ENCODE measurements at places on chromosomes 2 and 18.

GRCh38 chr2:22991844-22992243 is 393.1 kb upstream of the KLHL29 start:
- DNase-seq = no peak

GRCh38 chr2:66560683-66561082 is 125.8 kb downstream of the MEIS1 start:
- no peak for DNase-seq

GRCh38 chr2:240326246-240326645 is 109.2 kb upstream of the GPC1 start:
- DNase-seq = peak; percentile 24

DNA sequence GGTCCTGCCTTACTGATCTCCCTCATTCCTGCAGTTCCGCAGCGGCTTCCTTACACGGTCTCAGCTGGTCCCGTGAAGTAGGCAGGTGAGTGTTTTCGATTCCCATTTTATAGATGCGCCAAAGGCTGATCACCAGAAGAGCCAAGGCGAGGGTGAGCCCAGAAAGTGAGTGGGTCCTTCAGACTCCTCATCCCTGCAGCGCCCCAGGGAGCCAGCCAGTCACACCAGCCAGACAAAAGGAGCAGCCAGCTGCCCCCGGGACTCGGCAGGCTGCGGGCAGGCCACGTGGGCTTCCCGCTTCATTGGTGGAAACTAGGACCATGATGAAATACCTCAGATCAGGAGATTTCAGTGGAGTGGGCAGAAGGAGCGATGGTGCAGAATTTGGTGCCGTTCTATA is 85.9 kb downstream of the SMAD7 start:
- no peak for DNase-seq

DNA sequence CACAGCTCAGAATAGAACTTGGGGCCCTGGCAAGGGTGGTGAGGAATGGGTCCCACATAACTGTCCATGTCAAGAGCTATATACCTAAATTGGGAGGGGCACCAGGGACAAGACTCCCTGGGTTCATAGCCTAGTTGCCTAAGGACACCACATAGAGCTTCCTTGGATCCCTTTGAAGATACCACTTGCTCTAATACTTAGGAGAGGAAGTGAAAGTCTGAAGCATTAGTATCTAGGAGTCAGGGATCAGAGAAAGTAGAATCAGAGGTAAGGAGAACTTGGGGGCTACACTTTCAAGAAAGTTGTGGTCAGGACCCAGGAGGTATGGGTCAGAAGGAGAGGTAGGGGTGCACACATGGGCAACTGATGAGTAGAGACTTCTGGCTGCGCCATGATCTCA is 318.2 kb upstream of the SLC39A10 start:
- DNase-seq = no peak

GRCh38 chr18:71008257-71008656 is 719.4 kb downstream of the SOCS6 start:
- no peak for DNase-seq

GRCh38 chr2:190847504-190848081 is 33.0 kb upstream of the GLS start:
- DNase-seq = no peak

DNA sequence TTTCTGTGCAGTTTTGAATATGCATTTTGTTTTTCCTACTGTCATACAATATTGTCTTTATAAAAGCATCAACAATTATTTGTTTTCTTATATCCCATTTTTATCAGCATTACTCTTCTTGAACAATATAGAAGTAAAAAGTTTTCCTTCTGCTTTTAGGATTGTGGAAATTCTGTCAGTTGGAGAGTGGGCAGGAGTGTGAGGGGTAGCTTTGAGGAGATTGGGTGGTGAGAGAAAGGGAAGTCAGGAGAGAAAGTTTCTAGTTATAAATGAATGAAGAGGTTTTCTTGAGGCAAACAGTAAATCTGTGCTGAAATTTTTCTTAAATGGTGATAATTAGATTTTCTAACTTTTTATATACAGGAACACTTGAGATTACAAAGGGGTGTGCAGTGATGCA is 151.7 kb upstream of the NOSTRIN start:
- no peak for DNase-seq
